Psoas muscle (tissue), 8 donors: ENCODE measurements at places on chromosomes 4 and X. TPM values are rescaled to one million over a fixed set of nuclear protein-coding genes. Genes with fewer than 3 reads are reported as not detected.

- no peak for DNase-seq
Observed at GRCh38 chrX:40996886-40997530, 88.2 kb upstream of the USP9X start.

GRCh38 chr4:121428721-121429120, 47.9 kb upstream of the QRFPR start:
- DNase-seq, result no peak

- peak; percentile 67 for DNase-seq
Observed at GRCh38 chr4:159048166-159048886, 54.6 kb upstream of the RAPGEF2 start.

GLOD5 gene
- total RNA-seq, result not detected

CSTF2 gene
- total RNA-seq, result 4.9 TPM
